ENCODE measurements at places on chromosomes 7 and 10. TPM values are rescaled to one million over a fixed set of nuclear protein-coding genes. Genes with fewer than 3 reads are reported as not detected.

Gene SPAG6
- 0.62 TPM for total RNA-seq

- H3K36me3 ChIP-seq, result no peaks in the 10 kb centered on the region
- H3K27me3 ChIP-seq, result peaks cover 8% of the 10 kb centered on the region
- peaks cover 20% of the 10 kb centered on the region for H3K4me1 ChIP-seq
These were observed 18.2 kb downstream of the PRF1 start for GRCh38 chr10:70584366-70584765.

- DNase-seq, result no peak
- H3K4me3 ChIP-seq, result no peak overlapping the region
- H3K27ac ChIP-seq, result no peak overlapping the region
- no peaks in the 10 kb centered on the region for H3K27me3 ChIP-seq
- H3K36me3 ChIP-seq, result no peaks in the 10 kb centered on the region
These were observed 207.4 kb downstream of the GPR158 start for GRCh38 chr10:25382029-25382810.

Gene C1QL3
- 0.14 TPM for total RNA-seq

Gene DDC
- total RNA-seq, result 0.32 TPM

Measured in activated T-helper 2 cell treated with anti-CD3 and anti-CD28 coated beads, Interferon-gamma antibody, Interleukin-2, Interleukin-4, amounts not matched to agents 10 μg/mL and 5 μg/mL and 100 μg/mL, durations not matched to agents 14 hours and 24 hours and 36 hours (primary cell).